MCF 10A (cell line): ENCODE measurements at places on chromosomes 2 and 18.

DNA sequence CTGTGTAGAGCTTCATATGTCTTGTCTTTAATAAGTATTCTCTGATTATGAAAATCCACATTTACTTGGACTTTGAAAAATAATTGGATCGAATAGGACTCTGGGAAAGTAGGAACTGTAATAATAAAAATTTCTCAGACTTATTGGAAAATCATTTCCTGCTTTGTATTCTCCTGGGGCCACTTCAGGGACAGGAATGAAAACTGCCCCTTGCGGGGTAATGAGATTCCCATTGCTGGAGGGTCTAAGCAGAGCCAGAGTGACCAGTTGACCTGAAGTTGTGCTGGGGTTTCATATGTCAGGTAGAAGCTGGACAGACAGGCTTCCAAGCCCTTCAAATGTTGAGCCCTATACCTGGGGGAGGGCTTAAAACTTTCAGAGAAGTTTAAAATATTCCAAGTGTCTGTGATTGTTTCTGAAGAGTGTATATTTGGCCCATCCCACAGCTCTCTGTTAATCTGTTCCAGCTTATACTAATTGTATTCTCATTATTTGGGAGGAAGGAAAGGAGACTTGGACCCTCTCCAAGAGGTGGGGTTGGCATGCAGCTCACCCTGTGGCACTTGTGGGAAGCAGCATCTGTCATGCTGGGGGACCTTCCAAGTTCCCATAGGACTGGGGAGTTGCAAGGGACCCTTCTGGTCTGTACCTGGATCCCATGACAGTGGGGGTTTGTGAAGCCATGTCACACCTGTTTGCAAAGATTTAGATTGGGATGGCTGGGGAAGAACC lies 268.7 kb upstream of the ATP5MC3 start:
- DNase-seq: no peak

- DNase-seq: no peak
Observed at GRCh38 chr2:121189661-121190381, 95.2 kb downstream of the TFCP2L1 start.

DNA sequence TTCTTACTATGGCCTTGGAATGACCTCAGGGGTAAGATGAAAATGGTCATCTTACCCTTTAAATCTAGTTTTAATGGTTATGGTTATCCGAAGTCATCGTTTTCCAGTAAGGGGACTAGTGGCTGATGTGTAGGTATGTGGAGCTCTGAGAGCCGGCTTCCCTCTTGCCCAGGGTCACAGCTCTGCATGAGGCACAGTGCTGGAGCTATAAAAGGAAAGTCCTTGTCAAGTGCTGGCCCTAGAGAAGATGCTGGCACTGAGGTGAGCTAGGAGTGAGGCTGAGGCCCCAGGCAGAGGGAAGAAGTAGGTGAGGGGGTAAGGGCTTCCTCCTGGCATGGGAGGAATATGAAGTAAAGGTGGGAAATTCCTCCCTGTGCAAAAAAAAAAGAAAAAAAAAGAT lies 35.0 kb downstream of the SMARCAL1 start:
- no peak for DNase-seq

- DNase-seq: no peak
Observed at GRCh38 chr2:157326698-157327097, 1.1 kb upstream of the ERMN start.
